ENCODE measurements at places on chromosomes 16 and 17. TPM values are rescaled to one million over a fixed set of nuclear protein-coding genes. Genes with fewer than 3 reads are reported as not detected.
A peak's percentile ranks its signal among the peaks of the same experiment; 100 is the strongest.

Gene TRIM72
- not detected for total RNA-seq

Gene SSTR5
- total RNA-seq, result not detected

Gene SLC22A31
- 1.3 TPM for total RNA-seq

Gene ALG1
- 16.7 TPM for total RNA-seq

Gene RND2
- not detected for total RNA-seq

Gene SLC6A2
- not detected for total RNA-seq

Gene BCL6B
- 1.4 TPM for total RNA-seq

Gene ZP2
- total RNA-seq, result not detected

Gene ZPBP2
- total RNA-seq, result 0.36 TPM

Gene C16orf92
- not detected for total RNA-seq

- DNase-seq, result peak; percentile 22
Measured at GRCh38 chr17:28716740-28717577, 709 bp downstream of the RAB34 start.

DNA sequence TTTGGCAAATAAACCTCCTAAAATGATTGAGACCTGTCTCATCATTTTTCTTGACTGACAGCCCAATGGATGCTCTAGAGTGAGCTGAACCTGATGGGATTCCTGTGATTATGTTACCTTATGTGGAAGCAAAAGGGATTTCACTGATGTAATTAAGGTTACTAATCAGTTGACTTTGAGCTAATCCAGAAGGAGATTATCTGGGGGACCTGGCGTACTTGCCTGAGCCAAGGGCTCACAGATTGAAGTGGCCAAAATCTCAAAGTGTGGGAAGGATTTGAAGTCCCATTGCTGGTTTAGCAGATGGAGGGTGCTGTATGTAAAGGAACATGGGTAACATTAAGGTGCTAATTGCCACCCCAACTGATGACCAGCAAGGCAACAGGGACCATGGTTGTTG is 214.0 kb downstream of the CPPED1 start:
- no peak for DNase-seq

DNA sequence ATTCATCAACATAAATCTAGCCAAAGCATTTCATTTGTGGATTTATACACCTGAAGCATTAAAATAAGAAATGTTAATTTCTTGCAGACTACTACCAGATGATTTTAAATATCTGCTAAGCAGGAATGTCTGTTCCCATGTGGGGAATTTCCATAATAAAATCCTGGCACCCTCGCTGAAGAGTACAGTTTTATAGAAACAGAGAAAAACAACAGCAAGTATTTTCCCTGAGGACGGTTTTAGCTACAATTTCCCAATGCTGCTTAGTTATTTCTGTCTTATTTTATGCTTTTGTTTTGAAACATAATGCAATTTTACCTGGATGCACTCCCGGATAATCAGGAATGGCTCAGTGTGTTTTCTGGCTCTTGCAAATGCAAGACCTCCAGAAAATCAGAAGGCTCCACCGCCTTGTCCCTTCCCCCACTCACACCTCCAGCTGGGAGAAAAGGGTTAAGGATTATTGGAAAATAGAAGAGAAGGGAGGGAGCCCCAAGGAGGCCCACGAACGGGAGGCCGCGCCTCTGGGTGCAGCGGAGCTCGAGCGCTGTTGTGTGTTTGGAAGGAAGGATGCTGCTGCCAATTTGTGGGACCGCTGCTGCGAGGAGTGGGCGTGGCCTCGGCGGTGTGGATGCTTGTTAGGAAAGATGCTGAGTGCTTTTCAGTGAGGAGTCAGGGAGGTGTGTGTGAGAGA is at the start of gene CNTNAP4:
TSS of gene CNTNAP4 (plus strand) at position 657 of the 694 bp plus-strand sequence. CDS start 262 bp downstream, outside the sequence.
- no peak for DNase-seq

GRCh38 chr17:74445158-74445557 is 13.3 kb downstream of the GPRC5C start:
- no peak for DNase-seq

GRCh38 chr16:87150681-87151280 is 166.4 kb downstream of the C16orf95 start:
- DNase-seq, result no peak

DNA sequence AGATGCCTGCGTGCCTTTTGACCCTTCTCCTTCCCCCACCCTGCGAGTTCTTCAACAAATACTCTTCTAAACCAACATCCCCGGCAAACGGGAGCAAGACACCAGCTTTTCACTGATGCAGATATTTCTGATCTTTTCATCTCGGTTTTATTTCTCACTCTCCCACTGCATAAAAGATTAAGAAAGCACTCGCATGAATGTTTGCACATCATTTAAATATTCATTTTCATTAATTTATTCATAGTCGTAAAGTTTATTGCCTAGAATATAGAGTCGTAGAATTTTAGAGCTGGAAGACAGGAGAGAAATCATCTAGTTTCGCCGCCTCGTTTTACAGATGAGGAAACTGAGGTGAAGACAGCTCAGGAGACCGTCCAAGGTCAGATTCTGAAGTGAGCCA is 488.1 kb downstream of the MAF start:
- DNase-seq, result no peak

DNA sequence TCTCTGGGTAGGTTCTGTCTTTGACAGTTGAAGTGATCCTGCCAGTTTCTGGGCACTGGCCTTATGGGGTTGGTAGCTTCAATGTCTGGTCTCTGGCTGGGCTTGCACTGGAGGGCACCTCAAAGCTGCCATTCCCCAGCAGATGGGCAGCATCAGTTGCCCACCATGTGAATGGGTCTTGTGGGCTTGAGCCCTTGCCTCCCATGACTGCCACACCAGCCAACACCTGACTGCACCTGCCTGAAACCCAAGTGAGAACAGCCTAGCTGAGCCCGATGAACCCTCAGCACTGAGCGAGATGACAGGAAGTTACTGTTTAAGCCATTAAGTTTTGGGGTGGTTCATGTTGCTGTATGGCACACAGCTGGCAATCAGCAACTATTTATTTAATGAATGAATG is 69.1 kb upstream of the AXIN2 start:
- DNase-seq, result no peak

DNA sequence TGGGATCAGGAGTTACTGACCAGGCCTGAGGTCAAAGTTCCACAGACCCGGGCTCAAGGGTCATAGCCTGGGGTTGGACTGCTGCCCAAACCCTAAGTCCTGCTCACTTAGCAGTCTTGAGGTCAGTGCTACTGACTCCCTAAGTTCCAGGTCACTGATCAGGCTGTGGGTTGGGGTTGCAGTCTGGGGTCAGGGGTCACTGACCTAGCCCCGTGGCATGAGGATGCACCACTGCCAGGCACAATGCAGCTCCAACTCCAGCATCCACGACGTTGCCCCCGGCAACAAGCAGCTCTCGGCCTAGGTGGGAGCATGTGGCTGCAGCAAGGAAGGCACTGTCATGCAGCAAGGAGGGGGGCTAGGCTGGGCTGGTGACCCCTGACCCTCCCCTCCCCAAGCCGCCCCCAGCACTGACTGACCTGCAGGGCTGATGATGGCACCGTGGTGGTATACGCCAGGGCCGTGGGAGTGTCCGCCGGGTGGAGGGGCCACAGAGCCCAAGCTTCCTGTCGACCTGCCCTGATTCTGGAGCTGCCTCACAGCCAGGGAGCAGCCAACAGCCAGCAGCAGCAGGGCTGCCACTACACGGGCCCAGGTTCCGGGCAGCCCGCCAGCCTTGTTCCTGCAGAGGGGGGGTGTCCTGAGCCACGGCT is 1.1 kb downstream of the GGT6 start:
- no peak for DNase-seq

DNA sequence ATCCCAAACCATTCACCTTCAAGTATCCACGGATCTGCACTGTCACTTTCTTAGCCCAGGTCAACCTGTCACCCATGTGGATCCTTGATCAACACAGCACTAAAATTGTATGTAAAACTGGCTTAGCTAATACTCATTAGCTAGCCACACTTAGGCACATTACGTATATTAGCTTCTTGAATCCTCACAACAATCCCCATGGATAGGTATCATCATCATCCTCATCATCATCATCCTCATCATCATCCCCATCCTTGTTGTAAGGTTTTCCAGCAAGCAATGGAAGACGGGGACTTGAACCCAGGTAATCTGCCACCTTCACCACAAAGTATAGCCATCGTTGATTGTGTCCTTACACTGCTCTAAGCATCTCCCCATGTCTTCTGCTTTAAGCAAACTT is 184.3 kb downstream of the XYLT1 start:
- no peak for DNase-seq

- no peak for DNase-seq
Measured at GRCh38 chr16:12092544-12092921, 116.0 kb downstream of the SNX29 start.
